Liver (tissue), 10 donors: ENCODE measurements at places on chromosomes 6 and 20. TPM values are rescaled to one million over a fixed set of nuclear protein-coding genes. Genes with fewer than 3 reads are reported as not detected.

Gene PCK1
- total RNA-seq: 532 TPM

Gene TRPC4AP
- total RNA-seq: 57.2 TPM

Gene SOBP
- 5.4 TPM for total RNA-seq

Gene CEP162
- total RNA-seq: 4.4 TPM

Gene PGC
- not detected for total RNA-seq

Gene REM1
- total RNA-seq: 0.17 TPM

Gene ULBP1
- total RNA-seq: under 0.01 TPM

Gene ANGPT4
- total RNA-seq: 0.08 TPM

Gene MUCL3
- total RNA-seq: not detected

Gene LIME1
- total RNA-seq: 21.2 TPM

Gene MUC21
- total RNA-seq: not detected

Gene FOXS1
- total RNA-seq: 0.51 TPM

Gene CST1
- total RNA-seq: not detected

Gene PPIL6
- 0.51 TPM for total RNA-seq

Gene MICB
- 4.9 TPM for total RNA-seq

Gene TBPL1
- total RNA-seq: 5.4 TPM

Gene C6orf136
- total RNA-seq: 8.9 TPM

Gene CAPN11
- total RNA-seq: 0.08 TPM
